Stimulated activated CD8-positive, alpha-beta memory T cell treated with anti-CD3 and anti-CD28 coated beads, Interleukin-4, amount 100 ng/mL, for 4 hours (primary cell): ENCODE measurements at places on chromosomes 6 and 20.

DNA sequence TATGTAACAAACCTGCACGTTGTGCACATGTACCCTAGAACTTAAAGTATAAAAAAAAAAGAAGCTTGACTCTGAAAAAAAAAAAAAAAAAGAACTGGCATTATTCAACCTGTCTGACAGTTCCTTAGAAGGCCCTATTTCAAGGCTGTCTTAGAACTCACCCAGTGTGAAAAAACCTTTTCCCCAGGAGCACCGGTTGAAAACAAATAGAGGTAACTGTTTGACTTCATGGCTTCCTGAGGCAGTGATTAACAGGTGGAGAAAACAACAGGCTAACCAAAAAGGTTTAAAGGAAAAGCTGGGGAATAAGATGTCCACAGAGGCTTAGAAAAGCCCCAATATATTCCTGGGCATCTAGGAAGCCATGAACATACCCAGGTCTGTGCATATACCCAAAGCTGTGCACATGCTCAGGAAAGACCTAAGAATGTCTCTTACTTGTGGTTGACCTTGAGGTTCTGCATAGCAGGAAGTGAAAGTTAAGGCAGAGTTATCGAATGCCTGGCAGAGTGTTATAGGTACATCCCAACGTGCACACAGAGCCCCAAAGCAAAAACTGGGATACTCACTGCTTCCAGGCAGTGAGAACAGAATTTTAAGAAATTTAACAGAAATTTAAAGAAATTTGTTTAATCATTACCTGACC is 7.0 kb downstream of the UQCC1 start:
- DNase-seq, result no peak

- no peak for DNase-seq
These were observed 57.5 kb downstream of the MYLK4 start for GRCh38 chr6:2693231-2693630.

DNA sequence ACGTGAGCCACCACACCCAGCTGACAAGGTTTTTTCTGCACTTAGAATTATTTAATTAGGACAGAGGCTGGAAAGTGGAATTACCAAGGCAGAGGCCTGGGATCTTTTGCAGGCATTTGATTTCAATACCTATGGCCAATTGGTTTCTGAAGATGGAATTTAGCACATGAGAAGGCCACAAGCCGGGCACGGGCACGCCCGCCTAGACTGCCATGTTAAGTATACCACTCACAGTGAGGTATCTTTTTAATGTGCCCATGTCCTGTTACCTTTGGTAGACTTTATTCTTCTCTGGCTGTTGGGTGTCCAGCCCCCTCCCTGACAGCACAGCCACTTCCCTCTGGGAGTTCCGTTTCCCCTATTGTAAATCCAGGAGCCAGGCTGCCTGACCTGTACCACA is 18.0 kb upstream of the TAF8 start:
- DNase-seq, result no peak

DNA sequence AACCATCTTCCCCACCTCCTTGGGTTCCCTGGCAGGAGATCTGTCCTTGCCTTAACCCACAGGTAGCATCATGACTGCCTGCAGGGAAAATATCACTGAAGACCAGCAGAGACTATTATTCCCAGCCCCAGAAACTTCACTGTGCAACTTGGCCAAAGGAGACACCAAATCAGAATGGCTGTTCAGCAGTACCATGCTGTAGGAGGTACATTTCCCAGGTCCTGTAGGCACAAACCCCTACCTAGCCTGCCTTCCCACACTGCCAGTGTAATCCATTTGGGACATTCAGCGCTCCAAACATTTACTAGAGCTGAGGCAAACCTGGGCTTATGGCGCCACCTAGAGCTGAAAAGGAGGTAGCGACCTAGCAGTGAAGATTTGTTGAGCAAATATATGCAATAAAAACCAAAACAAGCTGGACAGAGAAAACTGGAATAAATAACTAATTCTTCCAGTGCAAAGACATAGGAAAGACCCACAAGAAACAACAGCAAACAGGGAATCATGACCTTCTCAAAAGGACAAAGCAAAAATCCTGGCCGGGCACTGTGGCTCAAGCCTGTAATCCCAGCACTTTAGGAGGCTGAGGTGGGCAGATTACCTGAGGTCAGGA is 60.3 kb downstream of the VTA1 start:
- DNase-seq, result peak; percentile 13

DNA sequence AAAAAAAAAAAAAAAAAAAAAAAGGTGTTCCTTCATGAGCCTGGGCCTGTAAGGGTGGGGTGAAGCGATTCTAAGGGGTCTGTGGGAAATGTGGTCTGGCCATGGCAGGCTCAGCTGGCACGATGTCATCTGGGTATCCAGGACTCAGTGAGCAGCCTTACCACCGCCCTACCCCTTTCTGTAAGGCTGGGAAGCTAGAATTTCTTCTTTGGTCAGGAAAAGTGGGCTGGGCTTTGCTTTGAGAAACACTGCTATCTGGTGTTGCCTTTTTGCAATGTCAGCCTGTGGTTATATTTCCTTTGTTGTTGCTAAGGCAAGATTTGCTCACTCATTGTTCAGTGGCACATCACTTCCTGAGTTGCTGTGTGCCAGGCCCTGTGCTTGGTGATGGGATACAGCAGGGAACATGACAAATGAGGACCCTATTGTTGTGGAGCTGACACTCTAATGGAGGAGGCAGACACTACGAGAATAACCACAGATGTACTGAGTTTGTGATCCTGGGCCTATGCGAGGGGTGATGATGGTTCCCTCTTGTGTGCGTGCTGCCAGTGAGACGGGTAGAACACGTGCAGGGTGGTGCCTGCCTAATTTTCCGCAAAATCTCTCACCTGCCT is 45.9 kb upstream of the ZNFX1 start:
- no peak for DNase-seq

- DNase-seq, result no peak
These were observed 449.5 kb downstream of the PHF3 start for GRCh38 chr6:64085126-64085525.

DNA sequence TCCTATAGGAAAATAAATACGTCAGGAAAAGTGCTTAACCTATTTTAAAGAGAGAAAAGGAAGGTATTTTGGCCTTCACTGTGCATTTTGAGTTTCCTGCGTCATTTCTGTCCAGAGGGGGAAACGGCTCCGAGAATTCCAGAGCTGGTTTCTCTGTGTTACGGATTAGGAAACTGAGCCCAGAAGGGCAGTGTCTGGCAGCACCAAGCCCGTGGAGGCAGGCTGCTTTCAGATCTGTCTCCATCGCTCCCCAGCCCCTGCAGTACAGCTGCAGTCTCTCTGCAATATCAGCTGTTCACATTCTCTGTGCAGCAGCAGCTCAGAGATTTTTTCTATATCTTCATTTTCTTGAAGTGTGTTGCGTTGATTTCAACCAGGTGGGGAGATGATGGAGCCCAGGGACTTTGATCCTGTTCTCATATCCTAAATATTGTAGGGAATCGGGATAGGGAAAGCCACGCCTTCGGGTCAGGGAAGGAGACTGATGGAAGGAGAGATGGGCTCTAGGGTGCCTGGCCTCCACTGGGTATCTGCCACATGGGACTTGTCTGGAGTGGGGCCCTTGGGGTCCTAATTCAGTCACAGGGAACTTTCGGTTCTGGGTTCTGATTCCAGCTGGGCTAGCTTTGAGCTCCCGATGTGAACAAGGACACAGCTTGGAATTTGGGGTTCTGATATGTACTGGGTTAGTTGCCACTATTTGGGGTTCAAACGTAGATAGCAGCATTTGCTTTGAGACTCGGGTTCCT is 2.8 kb downstream of the ANKRD60 start:
- no peak for DNase-seq

DNA sequence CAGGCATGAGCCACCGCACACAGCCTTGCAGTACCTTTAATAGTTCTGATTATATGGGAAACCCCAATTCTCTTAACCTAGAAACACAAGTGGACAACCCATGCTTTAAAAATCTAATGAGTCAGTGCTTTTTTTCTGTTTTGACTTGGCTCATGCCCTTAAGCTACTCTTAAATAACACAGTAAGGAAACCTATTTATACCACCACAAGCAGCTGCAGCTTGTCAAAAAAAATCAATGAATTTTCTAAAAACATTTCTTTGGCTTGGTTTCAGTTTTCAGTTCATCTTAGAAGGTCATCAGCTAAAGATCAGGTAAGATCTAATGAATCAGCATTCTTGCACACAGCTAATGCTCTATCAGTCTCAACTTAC is 124.1 kb upstream of the DST start:
- DNase-seq, result no peak

DNA sequence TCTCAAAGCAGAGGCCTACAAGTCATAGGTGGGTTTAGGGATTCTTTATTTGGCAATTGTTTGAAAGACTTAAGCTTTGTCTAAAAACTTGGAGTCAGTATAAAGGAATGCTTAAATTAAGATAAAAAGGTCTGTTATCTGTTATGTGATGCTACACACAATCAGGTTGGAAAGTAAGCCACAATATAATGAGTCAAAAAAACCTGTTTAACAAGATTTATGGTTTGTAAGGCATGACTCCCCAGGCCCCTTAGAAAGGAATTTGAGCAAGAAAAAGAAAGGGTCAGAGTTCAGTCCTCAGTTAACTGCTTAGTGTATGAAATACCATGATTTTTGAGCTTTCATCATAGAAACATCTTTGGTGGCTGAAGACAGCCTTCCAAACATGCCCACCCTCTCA is 66.8 kb upstream of the HMGN3 start:
- DNase-seq, result no peak

GRCh38 chr6:119845161-119845560 is 495.6 kb upstream of the MAN1A1 start:
- no peak for DNase-seq

GRCh38 chr6:36717231-36717825 is 19.7 kb downstream of the RAB44 start:
- DNase-seq, result no peak

- no peak for DNase-seq
These were observed 21.3 kb upstream of the CST3 start for GRCh38 chr20:23658989-23659609.

DNA sequence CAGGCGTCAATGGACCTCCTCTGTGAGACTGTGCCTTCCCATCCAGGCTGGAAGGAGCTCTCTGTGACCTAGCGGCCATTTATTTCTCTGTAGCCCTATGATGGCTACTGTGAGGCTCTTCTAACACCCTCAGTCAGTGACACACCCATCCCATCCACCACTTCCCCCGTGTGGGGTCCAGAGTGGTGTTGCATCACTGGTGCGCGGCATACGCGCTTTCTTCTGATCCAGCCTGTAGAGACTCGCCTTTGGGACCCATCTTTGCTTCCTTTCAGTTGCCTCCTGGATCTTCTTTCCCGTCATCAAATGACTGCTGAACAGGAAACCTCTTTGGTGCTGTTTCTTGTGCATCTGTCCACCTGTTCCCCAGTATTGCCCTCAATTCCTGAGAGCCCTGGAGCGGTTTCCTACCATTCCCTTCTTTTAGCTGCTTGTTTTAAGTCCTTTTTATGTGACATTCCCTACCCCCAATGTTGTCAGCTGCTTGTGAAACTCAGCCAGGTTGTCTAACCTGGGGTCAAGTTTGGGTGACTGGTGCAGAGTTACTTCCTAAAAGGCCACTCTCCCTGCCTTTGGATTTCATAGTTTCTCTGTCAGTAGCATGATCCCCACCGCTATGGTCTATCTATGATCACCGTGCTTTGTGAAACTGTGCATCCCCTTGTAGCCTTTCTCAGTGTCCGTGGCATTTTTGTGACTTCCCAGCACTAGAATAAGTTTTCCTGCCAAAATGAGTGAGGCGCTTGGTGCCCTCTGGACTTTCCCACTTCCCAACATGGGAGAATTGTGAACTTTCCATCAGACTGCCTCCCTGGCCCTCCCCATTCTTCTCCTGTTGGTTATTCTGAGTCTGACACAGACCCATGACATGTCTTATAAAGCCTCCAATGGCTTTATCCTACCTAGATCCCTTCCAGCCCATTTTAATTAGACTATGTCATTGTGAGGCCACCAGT is 5.7 kb downstream of the PRR3 start:
- no peak for DNase-seq

DNA sequence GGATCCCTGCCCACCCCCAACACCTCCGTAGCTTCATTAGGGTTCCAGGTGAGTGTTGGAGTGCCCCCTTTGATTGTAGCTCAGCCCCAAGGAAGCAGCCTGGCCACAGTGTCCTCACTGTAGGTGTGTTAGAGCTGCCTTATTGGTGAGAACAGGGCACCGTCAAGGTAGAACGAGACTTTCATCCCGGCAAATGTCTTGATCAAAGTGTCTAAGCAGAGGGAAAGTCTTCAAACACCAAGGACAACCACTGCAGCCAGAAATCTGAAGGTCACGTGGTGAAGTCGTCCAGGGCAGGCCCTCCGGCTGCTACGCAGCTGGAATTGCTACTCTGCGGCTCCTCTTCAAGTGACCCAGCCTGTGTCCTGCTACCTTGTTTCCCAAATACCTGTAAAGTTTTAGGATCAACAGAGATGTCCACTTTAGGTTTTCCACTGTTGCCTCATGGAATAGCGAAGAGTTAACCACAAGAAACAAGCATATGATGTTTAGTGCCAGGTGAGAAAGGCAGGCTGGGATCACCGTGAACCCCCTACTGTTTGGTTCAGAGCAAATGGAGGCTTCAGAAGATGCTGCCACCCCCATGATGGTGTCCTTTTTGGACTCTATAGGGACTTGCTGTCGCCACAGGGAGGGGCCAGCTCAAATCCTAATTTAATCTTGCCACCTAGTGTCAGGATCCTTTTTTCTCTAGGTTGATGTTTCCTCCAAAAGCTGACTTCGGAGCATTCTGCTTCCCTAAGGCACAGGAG is 1.7 kb upstream of the DLL1 start:
- no peak for DNase-seq

- DNase-seq, result no peak
These were observed 8.9 kb downstream of the GLP1R start for GRCh38 chr6:39057251-39058155.

- no peak for DNase-seq
These were observed 49.7 kb downstream of the SYNE1 start for GRCh38 chr6:152587473-152587872.

DNA sequence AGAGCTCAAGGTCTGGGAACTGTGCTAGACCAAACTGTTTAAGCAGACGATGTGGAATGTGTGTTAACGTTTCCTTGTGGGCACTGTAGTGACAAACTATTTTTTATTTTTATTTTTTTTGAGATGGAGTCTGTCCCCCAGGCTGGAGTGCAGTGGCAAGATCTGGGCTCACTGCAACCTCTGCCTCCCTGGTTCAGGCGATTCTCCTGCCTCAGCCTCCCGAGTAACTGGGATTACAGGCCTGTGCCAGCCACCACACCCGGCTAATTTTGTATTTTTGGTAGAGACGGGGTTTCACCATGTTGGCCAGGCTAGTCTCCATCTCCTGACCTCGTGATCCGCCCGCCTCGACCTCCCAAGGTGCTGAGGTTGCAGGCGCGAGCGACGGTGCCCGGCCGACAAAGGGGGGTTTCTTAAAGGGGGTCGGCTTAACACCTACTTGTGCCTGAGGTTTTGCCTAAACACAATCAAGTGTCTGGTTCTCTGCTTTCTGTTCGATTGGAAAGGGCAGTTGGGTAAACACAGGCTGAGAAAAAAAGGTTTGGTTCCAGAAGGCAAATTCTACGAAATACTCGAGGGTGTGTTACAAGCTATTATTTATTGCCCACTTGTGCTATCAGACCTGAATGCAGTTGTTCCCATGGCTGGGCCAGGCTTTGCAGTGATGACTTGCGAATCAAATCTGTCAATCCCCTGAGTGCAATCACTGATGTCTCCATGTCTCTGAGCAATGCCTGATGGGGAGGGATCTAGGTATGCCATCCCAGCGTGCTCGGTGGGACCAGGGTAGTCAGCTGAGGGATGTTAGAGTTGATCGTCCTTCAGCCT is 1.3 kb downstream of the NOP56 start:
- DNase-seq, result no peak
